ENCODE measurements at places on chromosomes 13 and 19. TPM values are rescaled to one million over a fixed set of nuclear protein-coding genes. Genes with fewer than 3 reads are reported as not detected.

DNA sequence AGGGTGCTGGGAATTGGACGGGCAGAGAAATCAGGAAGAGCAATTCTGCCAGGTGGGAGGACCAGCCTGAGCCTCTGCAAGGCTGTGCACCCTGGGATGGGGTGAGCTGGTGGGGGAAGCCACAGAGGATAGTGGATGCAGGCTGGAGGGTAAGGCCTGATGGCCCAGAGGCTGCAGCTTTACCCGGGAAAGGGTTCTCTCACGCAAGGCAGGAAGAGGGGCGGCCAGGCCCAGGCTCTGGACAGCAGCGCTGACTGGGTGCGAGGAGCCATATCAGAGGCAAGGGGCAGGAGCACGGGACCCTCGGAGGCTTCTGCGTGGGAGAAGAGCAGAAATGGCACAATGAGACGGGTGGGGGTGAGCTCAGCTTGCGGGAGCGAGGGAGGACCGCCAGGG lies 104.6 kb downstream of the SOX1 start:
- DNase-seq: no peak

ZNF737 gene
- 6.4 TPM for total RNA-seq

FCHO1 gene
- 0.68 TPM for total RNA-seq

FUT1 gene
- 2.7 TPM for total RNA-seq

FGF22 gene
- not detected for total RNA-seq

DNA sequence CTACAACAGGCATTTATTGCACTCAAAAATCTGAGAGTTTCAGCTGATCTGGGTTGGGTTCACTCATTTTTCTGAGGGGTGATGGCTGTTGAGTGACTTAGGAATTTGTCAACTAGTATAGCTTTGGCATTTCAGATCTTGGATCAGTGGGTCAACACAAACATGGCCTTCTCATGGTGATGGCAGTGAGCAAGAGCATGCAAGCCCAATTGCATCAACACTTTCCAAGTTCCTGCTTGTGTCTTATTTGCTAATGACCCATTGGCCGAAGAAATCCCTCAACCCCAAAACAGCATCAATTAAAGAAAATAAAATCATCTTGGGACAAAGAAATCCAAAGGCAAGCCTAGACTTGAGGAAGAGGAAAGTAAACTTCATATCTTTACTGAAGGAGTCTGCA lies 23.9 kb upstream of the MYCBP2 start:
- no peak for DNase-seq

DNA sequence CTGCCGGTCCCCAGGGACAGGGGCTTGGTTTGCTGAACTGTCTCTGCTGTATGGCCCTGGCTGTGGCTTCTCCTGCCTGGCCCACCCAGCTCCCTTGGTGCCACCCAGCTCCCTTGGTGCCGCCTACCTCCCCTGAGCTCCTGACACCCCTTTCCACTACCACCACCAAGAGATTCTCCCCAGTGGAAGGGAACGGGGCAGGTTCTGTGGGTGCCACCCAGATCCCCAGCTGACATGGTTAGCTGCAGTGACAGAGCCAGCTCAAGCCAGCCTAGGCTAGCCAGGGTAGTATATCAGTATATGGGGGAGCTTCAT lies 28.5 kb upstream of the POP4 start:
- no peak for DNase-seq

IFNL1 gene
- not detected for total RNA-seq

USF2 gene
- total RNA-seq: 182 TPM

C1QTNF9 gene
- 0.12 TPM for total RNA-seq

OR4F17 gene
- not detected for total RNA-seq

DNA sequence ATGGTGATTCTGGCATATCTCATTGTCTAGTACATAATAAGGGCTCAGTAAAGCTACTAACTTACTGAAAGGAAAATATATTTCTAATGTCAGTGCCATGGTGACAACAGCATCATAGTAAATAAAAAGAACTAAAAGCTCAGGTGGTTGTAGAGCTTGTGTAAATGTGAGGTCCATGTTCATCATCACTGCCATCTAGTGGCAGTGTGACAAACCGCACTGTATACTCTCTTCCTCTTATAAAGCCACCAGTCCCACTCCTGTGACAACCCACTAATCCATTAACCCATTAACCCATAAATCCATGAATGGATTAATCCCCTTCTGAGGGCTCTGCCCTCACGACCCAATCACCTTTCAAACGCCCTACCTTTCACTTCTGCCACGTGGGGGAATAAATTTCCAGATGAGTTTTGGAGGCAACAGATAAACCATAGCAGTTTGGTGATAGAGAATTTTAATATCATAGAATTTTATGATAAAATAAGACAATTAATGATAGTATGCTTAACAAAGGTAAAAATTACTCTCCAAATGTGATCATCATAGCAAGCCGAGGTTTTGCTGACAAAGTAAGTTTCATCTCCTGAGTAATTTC lies 160.4 kb upstream of the SGCG start:
- DNase-seq: no peak

CBLC gene
- total RNA-seq: not detected

ABCC4 gene
- 5.8 TPM for total RNA-seq

CEACAM8 gene
- not detected for total RNA-seq

DNA sequence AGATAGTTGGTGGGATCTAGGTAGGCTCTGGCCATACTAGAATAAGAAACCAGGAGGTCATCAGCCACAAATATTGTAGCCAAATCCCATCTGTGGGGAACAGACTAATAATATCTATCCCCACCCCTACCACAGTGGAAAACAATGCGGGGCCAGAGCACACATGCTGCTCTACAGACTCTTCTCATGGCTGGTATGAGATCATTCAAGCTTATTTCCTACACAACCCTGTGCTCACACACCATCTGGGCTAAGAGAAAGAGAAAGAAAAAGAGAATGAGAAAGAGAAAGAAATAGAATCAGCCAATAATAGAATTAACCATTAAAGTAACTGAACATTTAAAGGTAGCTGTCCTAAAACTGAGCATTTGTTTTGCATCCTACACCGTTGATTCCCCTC lies 1268.4 kb upstream of the SPRY2 start:
- DNase-seq: no peak

MOB3A gene
- 20.9 TPM for total RNA-seq

DNA sequence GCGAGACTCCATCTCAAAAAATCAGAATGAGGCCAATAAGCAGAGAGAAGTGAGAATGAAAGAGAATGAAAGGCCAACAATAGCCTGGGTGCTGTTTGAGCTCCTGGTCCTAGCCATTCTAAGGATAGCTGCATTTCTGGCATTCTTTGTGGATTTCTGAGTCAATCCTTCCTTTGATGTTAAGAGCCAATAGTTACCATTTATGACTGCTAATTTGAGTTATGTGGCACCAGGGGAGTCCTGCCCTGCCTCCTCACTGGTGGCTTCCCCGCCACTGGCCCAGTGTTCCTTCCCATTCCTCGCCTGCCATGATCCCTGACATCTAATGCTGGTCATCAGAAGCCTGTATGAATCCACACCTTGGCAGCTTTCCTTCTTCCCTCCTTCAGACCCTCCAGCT lies 991.2 kb downstream of the UQCRFS1 start:
- DNase-seq: no peak

DNA sequence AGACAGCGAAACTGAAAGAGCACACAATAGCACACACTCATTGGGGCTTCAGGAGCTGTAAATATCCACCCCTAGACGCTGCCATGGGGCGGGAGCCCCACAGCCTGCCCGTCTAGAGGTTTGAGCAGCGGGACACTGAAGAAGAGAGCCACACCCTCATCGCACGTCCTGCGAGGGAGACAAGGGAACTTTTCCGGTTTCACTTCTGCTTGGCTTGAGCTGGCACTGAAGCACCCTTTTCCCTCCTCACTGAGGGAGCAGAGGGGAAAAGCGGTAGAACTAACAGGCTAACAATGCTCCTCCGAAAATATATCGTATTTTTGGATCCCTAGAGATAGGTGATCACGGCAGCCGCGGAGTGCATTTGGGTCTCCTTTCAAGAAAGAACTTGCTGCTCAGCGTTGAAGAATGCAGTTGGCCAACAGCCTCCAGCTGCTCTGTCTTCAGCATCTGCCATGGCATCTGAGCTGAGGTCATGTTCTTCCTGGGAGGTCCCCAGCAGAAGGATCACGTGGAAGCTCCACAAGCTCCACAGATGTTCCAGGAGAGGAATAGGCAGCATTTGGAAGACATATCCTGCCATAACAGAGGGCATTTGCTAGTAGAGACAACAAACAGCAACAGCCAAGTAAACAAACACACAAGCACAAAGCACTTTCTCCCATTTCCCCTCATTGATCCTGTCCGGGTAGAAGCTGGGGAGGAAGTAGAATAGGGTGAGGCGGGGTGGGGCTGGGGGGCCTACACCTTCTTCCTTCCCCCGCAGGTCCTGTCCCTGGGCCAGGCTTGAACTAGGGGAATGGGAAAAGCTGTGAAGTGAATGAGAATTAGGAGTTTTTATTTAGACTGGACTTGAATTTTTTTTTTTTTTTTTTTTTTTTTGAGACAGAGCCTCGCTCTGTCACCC lies 44.8 kb upstream of the ALOX5AP start:
- peak; percentile 84 for DNase-seq

Measured in right cardiac atrium (tissue), 5 donors.